ENCODE measurements at places on chromosomes 3 and 15. TPM values are rescaled to one million over a fixed set of nuclear protein-coding genes. Genes with fewer than 3 reads are reported as not detected.

PLIN1 gene
- polyA plus RNA-seq, result 1.4 TPM

FGF12 gene
- 7.1 TPM for polyA plus RNA-seq

PYGO1 gene
- polyA plus RNA-seq, result 18.3 TPM

PP2D1 gene
- 1.0 TPM for polyA plus RNA-seq

B3GNT5 gene
- polyA plus RNA-seq, result 23.8 TPM

CYP1A1 gene
- polyA plus RNA-seq, result not detected

DNA sequence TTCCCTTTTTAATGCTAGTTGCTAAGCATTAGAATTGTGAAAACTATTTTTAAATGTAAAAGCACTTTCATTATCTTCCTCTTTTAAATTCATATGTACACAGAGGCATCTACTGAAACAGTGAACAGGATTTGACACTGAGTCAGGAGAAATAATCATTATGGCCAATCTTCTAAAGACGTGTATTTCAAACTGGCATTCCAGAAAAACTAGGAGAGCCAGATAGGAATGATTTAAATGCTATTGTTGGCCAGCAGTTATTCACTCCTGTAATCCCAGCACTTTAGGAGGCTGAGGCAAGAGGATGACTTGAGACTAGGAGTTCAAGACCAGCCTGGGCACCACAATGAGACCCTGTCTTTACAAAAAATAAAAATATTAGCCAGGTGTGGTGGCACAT, 67.6 kb upstream of the RAP2B start:
- DNase-seq, result no peak

GRCh38 chr3:177263615-177264368, 66.5 kb upstream of the TBL1XR1 start:
- DNase-seq, result no peak

DNA sequence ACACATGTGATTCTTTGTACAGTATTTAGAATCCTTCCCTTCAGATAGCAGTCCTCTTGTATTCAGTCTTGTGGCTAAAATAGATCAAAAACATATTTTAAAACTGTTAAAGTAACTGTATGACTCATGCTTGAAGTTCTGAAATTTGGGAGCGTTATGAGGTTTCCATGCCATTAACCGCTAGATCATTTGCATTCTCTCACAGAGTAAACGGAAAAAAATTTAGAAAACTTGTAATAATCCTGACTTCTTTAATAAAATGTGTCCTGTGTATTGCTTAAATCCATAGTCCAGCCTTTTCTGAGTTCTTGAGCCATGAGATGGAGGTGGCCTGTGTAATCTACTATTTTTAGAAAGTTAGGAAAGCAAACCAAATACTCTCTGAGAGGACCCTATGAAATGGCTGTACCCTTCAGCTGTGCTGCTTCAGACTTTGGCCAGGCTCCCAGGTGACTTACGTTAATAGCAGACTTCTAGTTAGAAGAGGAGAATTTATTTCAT, 33.8 kb downstream of the MBNL1 start:
- peak; percentile 53 for DNase-seq

DNA sequence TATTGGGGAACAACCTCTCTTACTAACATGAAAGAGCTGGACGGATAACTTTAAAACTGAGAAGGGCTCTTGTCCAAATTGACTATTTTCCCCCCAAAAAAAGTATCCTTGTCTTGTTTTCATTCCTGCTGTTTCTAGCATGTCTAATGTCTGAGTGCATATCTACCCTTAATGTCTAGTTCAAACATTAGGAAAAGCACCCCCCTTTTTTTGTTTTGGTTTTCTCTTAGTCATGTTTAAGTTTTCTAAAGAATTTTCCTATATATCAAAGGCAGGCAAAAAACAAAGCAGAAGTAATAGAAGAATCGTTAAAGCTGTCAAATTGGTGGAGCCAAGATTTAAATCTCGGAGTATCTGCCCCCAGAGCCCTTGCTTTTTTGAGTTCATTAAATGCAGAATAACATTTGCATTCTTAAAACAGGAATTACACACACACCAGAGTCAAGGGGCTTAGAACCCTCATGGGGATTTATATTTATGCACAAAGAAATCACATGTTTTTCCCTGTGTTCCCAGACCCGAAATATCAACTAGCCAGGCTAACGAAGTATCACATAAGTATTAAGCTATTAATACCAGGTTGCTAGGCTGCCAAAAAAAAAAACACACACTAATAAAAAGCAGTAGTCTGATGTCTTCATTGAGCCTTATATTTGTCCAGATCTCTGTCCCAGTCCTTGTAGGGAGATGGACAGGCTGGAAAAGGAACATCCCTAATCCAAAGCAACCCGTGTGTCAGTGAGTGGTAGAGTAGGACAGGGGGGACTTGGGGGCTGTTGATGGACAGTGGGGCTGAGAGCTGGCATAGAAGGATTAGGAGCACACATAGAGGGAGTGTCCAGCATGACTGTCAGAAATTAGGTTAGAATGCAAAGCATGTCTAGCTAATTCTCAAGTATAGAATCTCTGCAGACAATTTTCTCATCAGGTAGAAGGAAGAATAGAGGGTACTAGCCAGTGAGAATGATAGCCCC, 103.6 kb upstream of the BFSP2 start:
- DNase-seq, result no peak

GRCh38 chr3:38582316-38582715, 67.2 kb downstream of the SCN5A start:
- no peak for DNase-seq

DNA sequence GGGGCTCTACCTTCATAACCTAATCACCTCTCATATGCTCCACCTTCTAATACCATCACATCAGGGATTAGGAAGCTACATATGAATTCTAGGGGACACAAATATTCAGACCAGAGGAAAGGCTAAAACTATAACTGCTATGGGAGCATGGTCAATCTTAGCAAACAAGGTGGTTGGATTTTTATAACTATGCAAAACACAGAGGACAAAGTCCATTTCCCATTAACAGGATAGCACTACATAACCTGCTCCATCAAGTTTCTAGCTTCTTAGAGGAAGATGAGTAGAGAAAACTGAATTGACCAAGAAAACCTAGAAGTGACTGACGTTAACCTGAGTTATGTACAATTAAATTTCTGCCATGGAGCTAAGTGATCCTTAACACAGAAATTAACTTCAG, 398.6 kb downstream of the TBL1XR1 start:
- no peak for DNase-seq

GRCh38 chr3:54243056-54243931, 120.9 kb downstream of the CACNA2D3 start:
- DNase-seq, result no peak

DNA sequence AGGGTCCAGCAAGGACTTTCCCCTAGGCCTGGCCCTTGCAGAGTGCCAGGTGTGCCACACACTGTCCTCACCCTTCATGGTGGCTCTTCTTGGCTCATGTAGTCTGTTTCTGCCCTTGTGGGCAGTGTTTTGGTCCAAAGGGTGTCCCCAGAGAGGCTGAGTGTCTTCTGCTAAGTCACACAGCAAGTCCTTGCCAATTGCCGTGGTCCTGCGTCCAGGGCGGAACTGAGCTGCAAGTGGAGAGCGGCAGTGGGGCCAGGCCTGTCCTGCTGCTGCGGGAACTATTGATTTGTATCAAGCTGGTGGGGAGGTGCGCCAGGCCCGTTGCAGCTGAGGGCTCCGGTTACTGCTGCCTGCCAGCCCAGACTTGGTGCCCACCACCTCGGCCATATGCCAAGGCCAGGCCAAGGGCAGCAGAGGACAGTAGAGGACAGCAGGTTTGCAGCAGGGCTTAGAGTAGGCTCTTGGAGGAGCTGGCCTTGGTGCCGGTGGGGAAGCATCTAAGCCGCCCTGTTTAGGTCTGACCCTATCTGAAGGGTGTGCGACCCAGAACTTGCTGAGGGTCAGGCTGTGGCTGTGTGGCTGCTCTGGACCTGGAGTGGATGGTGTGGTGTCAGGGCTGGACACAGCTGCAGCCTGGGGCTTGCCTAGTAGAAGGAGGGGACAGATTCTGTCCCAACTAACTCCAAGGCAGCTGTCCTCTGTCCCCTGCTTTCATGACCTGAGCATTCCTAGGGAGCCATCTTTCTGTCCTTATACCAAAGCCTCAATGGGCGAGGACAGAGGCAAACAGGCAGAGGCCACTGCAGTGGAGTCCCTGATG, 4.5 kb downstream of the AMIGO3 start:
- no peak for DNase-seq

DNA sequence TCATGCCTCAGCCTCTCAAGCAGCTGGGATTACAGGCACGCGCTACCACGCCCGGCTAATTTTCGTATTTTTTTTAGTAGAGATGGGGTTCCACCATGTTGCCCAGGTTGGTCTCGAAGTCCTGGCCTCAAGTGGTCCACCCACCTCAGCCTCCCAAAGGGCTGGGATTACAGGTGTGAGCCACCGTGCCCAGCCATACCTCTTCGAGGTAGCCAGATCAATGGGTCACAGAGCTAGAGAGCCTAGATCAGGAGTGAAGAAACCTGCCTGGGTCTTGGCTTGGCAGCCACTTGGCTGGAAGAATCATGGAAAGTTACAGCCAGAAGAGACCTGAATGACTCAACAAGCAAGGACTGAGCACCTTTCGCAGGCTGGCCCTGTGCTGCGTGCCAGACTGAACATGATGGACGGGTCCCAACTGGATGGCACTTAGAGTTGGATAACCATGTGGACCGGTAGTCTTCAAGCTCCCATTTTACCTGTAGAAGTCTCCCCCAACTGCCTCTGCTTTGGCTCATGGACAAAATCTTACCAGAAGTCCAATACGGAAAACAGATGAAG, 29.7 kb downstream of the GNB5 start:
- no peak for DNase-seq

GRCh38 chr15:36658312-36658711, 78.9 kb downstream of the CDIN1 start:
- DNase-seq, result no peak

DNA sequence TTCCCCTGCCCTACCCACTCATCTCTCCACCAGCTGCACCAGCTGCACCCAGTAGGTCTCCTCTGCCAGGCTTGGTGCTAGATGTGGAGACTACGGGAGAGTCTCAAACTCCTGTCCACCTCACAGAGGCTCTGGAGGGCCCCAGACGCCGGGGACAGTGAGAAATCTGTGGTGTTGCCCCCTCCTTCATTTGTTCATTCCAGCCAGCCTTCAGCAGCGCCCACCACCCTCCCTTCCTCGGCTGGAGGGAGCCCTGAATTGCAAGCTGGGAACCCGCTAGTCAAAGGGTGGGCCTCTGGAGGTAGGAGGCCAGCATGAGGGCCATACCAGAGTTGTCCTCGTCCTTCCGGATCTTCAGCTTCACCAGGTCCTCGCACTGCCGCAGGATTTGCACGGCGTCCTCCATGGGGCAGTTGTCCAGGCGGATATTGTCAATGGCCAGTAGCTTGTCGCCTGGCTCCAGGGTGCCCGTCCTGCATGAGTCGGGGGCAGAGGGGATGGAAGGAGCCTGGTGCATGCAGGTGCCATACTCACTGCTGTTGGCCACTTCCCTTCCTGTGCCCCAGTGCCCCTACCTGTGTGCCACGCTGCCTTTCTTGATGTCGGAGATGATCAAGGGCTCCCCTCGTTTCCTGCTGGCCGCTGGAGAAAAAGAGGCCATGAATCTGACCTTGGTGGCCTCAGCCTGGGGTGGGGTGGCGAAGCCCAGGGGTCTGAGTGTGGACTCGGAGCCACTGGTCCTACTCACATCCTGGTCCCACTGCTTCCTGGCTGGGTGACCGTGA, 29.1 kb downstream of the GRIP2 start:
- no peak for DNase-seq

GRCh38 chr3:11154036-11154952, at the start of gene HRH1:
Gene HRH1, plus strand, starts transcription at chr3:11154493. Its CDS starts 104,545 bp downstream, at chr3:11259038.
- peak; percentile 18 for DNase-seq

DNA sequence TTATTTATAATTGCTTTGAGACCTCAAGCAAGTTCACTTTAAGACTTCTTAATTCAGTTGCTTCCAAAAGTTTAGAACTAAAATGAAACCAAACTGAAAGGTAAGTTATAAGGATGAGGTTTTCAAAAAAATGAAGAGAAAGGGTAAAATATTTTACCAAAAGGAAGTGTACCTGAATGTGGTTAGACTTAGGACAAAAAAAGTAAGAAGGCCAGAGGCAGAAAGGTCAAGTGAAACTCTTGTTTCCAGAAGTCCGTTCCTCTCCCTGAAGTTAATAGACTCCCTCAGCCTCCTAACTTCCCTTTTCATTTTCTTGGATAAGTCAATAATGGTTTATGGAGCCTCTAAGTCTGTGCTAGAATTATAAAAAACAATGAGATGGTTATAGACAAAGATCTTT, 16.6 kb downstream of the BTLA start:
- no peak for DNase-seq

Measured in renal cortex interstitium (tissue), 15 donors.